NCI-H2029 treated with DMSO at 0.1 percent for 48 hours (cell line): ENCODE measurements at places on chromosomes 12 and 14.

DNA sequence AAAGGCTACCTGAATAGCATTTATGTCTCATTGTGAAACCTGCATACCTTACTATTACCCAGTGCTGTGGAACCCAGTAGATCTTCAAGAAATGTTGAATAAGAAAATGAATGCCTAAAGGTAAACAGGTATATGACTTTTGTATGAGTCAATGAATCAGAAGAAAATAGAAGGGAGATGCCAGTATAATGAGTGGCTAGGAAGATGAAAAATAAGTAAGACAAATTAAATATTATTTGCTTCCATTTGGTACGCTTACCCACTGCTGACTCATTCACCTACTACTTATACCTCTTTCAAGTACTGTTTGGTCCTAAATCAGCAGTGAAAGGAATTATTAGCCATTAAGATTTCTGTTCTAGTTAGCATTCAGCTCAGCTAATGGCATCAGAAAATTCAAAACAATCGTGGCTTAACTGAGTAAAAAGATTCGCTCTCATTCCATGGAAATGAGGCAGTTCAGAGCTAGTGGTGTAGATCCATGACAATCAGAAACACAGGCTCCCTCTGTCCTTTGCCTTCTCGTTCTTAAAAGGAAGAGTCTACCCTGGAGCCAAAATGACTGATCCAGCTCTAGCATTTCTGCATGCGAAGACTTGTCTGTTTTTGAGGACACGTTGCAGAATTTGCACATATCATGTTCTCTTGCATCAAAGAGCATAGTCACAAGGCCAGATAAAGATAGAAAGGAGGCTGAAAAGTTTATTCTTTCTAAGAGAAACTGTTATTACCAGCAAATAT is 705.8 kb upstream of the USP15 start:
- DNase-seq = no peak

- no peak for DNase-seq
These were observed 139.3 kb downstream of the CALM1 start for GRCh38 chr14:90536092-90536491.

DNA sequence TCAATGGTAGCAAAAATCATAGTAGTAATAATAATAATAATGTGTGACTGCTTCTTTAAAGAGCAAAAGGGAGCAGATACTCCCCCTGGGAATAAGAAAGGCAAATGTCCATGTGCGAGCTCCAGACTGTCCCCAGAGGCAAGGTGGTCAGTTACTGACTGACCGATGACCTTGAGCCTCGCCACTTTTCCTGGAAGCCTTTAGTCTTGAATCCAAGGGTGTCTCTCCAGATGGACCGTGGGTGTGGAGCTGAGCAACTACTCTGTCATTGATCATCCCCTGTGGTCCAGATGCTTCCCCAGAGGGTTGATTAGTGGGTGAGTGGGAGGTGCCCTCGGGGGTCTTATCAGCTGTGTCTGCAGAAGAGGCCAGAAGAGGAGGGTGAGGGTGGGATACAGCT is 418.5 kb upstream of the TBX3 start:
- no peak for DNase-seq

- DNase-seq = no peak
These were observed 150.8 kb downstream of the TTC7B start for GRCh38 chr14:90665321-90666000.

DNA sequence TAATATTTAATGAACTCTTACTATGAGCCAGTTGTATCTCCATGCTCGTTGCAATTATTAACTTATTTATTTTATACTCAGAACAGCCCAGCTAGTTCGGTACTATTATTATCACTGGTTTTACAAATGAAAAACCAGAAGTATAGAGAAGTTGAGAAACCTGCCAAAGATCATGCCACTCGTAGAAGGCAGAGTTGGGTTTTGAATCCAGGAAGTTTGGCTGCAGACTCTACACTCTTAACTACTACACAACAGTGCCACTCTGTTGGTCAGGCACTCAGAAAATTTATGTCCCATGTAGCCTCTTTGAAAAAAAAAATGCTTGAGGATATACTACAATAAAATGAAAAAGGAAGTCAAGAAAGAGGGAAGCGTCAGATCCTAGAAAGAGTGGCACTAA is 71.5 kb upstream of the ARID2 start:
- no peak for DNase-seq

DNA sequence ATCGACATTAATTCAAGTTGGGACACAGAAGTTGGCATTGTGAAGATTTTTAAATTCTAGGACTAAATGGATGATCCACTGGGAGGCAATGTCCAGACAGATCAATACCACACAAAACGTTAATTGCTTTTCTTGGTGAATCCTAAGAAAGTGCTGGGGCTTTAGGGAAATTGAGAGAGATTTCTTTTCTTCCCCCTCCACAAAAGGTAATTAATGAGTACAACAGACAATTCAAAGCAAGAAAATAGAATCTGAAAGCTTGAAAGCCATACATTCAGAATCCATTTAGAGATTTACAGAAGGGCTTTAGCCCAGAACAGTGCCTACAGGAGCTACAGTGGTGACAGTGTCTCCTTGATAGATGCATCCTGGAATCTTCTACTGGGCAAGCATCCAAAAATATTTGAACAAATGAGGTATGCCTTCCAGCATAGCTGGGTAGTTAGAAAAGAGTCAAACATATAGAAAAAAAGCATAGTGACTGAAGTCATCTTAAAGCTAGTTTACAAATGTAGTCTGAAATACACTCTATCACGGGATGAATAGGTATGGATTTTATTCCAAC is 718.1 kb downstream of the DIO2 start:
- no peak for DNase-seq

DNA sequence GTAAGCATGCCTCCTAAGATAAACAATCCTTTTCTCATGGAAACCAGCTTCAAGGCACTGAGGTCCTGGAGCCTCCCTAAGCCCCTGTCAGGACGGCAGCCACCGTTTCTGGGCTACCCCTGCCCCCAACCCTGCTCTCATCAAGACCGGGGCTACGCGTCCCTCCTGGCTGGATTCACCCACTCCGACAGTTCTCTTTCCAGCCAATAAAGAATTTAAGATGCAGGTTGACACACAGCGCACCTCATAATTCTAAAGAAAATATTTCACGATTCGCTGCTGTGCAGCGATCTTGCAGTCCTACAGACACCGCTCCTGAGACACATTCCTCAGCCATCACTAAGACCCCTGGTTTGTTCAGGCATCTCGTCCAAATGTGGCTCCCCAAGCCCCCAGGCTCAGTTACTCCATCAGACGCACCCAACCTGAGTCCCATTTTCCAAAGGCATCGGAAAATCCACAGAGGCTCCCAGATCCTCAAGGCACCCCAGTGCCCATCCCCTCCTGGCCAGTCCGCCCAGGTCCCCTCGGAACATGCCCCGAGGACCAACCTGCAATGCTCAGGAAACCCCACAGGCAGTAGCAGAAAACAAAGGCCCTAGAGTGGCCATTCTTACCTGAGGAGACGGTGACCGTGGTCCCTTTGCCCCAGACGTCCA is 336.3 kb downstream of the TMEM121 start:
- DNase-seq = no peak

DNA sequence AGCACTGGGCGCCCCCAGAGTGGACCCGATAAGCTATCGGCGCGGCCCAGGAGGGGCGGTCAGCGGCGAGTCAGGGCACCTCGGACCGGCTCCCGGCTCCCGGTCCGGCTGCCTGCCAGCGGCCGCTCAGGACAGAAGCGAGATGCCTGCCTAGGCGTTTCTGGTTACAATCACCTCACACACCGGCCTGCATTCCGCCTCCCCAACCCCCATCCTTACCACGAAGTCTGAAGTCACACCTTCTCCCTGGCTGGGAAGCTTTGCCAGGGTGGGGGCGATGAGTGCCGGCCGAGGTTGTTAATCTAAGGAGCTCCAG is 42.6 kb upstream of the TBX5 start:
- no peak for DNase-seq

DNA sequence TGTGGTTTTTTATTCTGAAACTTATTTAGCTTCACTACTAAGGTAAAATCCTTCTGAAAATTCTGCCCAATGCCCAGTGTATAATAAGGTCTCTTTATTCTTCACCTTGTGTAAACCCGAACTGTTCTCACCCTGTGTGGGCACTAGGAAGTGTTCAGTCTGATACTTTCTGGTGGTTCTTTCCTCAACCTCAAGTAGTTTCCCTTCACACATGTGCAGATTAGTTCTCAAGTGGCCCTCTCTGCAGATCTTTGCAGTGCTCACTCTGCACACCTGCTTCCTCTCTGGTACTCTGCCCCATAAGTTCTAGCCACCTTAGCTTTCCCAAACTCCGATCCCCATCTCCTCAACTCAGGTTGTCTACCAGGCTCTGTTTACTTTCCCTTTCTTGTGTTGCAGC is 61.6 kb downstream of the RAD51B start:
- DNase-seq = no peak
